ENCODE measurements at places on chromosomes 3 and 15.

DNA sequence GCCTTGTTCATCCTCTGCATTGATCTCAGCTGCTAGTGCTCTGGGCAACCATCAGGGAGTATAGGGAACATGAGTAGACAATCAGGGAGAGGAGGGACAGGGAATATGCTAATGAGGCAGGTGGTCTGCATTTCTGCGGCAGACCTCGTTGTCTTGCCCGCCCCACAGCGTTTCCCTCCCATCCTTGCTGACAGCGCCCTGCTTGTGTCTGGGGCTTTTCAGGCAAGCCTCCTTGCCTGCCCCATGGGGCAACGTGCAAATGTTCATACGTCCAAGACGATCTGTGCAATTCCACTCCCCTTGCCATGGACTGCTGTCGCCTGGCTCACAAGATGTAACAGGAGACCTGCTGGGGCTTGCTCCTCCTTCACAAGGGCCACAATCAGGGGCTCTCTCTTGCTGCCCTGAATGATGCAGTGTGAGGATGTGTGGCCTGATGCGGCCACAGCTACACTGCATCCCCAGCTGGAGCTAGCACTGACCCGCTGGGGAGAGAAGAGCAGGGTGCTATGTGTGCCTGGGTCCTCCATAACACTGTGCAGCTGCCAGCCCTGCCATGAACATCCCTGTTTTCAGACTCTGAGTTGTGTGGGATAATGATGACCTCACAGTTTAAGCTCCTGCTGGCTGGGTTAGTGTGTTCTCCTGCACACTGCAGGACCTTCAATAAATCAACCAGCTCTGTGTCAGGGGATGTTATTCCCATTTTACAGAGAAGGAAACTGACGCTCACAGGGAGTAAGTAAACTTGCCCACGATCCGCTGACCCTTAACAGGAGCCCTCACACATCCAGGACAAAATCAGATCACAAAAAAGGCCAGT is 211.3 kb downstream of the KLF13 start:
- DNase-seq = no peak

GRCh38 chr3:81884791-81885190 is 123.3 kb upstream of the GBE1 start:
- DNase-seq = no peak

GRCh38 chr3:194395212-194395611 is 3.9 kb downstream of the GP5 start:
- no peak for DNase-seq

GRCh38 chr3:135491491-135492205 is 473.9 kb upstream of the PPP2R3A start:
- DNase-seq = peak; percentile 24

- no peak for DNase-seq
Observed at GRCh38 chr15:99558571-99558970, 7.2 kb upstream of the MEF2A start.

DNA sequence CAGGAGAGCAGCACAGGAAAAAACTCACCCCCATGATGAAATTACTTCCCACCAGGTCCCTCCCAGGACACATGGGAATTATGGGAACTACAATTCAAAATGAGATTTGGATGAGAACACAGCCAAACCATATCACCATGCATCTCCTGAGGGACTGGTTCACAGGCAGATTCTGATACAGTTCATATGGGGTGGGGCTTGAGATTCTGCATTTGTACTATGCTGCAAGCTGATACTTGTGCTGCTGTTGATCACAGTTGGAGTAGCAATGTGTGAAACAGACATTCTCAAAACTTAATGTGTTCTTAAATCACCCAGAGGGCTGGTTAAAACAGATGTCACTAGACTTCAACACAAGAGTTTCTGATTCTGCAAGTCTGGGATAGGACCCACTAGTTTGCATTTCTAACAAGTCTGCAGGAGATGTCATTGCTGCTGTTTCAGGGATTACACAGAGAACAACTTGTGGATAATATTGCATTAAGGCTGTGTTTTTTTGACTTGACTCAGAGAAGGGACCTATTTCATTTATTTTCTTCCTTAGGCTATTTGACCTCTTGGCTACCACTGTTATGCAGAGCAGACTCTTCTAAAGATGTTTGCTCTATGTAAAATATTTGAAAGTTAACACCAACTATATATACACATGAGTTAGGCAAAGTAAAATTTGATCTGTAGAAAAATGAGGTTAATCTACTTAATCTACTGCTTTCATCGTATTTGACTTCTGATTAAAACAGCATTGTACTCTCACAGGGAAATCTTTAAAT is 194.2 kb upstream of the CNTN3 start:
- DNase-seq = no peak

GRCh38 chr15:86399041-86399954 is 319.6 kb downstream of the AGBL1 start:
- DNase-seq = no peak

GRCh38 chr3:160450846-160451245 is 1.3 kb upstream of the TRIM59 start:
- no peak for DNase-seq

- no peak for DNase-seq
Observed at GRCh38 chr3:171672538-171672937, 137.7 kb downstream of the PLD1 start.

- no peak for DNase-seq
Observed at GRCh38 chr15:69289342-69290146, 9.2 kb upstream of the PAQR5 start.

GRCh38 chr3:30504939-30505338 is 101.5 kb upstream of the TGFBR2 start:
- DNase-seq = no peak

DNA sequence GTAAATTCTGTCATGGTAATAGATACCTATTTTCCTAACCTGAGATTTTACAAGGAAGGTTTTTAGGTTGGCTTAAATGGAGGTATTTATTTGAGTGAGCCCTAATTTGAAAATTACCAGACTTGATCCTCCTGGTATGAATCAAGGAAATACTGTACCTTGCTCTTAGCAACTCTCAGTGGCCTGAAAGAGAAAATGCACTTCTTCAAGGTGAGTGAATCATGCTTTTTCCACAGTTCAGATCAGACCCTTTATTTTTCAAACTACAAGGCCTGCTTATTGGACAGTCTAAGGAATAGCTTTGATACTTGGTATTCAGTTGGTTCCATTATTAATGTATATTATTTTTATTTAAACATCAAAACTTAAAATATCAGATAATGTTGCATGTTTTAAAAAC is 15.4 kb downstream of the FEM1B start:
- DNase-seq = no peak

GRCh38 chr15:50126072-50126471 is 7.0 kb upstream of the ATP8B4 start:
- no peak for DNase-seq

- no peak for DNase-seq
Observed at GRCh38 chr15:89783111-89783860, 7.2 kb downstream of the MESP2 start.

GRCh38 chr3:51974277-51974962 is 444 bp upstream of the ABHD14A start:
- DNase-seq = no peak

DNA sequence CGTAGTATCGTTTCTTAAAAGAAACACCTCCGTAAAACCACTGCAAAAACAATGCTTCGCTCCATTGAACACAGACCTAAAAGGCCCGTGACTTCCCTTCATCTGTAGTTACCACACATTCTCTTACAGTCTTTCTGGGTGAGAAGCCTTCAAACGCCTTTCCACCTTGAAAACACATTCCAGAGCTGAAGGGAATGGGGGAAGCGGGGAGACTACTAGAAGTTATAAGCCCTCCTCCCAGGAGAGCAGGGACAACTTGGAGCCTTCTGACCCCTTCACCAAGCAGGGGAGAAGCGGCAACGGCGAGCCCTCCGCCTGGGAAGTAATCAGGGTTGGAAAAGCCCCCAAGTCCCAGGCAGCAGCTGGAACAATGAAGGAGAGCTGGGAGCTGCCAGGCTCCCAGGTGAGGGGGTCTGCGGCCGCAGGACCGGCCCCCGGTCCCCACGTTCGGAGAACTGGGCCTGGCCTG is 461 bp downstream of the SECISBP2L start:
- DNase-seq = peak; percentile 75

DNA sequence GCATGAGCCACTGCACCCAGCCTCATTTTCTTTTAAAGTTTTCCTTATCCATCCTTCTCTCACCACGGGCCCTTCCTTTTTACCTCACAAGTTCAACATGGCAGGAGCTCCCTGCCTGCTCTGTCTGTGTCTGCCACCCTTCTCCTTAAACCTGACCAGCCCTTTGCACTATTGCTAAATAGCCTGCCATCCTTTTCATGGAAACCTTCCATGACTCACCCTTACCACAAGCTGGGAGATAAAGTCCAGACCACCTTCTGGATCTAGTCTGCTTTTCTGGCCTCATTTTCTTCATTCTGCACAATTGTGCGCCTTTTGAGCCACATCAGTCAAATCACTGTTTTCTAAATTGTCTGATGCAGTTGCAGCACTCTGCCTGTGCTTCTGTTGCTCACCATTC is 8.9 kb downstream of the PARP14 start:
- DNase-seq = no peak

DNA sequence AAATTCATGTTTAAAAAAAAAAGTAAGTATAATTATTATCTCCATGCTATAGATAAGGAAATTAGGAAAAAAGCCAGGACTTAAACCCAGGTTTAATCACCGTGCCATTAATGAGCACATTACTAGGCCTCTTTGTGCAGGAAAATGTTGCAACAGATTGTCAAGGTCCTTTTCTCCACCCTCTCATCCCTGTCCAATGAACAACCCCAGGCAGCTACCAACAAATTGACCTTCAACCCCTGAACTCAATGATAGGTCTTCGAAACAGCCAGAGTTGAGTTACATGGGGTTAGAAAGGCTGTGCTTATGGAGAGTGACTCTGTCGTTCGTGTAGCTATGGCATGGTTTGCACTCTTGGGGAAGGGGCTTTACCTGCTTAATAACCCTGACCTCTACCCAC is 84.2 kb upstream of the CTNNB1 start:
- no peak for DNase-seq

DNA sequence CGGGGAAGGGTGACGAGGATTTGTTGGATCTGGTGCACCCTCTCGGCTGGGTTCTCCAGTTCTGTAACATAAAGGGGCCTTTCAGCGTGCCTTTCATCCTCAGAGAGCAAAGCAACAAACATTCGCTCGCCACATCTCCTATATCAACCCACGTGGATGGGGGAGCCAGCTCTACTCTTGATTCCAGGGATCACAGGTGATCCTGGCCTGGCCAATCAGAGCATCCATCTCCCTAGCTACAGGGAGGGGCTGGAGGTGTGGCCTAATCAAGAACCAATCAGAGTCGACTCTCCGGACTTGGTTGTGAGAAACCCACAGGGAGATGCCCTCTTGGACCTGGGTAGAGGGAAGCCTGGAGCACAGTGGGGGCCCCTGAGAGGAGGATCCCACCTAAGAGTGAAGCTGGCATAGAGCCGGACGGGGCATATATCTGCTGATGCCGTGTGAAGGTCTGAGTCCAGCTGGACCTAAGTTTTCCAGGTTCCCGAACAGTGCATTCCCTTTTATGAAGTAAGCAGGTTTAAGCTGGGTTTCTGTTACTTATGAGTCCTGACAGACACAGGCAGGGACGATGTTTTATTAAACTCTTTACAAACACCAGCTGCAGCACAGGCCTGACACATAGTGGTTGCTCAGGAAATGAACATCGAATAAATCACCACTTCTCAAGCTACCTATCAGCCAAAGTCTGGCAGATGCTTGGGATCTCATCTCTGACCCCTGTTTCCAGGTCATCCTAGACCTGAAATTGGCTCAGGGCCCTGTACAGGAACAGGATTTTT is 50.7 kb upstream of the RAD18 start:
- DNase-seq = no peak

- DNase-seq = no peak
Observed at GRCh38 chr3:128383316-128384235, 83.1 kb downstream of the DNAJB8 start.

GRCh38 chr3:172100482-172100881 is 61.1 kb downstream of the FNDC3B start:
- DNase-seq = no peak

DNA sequence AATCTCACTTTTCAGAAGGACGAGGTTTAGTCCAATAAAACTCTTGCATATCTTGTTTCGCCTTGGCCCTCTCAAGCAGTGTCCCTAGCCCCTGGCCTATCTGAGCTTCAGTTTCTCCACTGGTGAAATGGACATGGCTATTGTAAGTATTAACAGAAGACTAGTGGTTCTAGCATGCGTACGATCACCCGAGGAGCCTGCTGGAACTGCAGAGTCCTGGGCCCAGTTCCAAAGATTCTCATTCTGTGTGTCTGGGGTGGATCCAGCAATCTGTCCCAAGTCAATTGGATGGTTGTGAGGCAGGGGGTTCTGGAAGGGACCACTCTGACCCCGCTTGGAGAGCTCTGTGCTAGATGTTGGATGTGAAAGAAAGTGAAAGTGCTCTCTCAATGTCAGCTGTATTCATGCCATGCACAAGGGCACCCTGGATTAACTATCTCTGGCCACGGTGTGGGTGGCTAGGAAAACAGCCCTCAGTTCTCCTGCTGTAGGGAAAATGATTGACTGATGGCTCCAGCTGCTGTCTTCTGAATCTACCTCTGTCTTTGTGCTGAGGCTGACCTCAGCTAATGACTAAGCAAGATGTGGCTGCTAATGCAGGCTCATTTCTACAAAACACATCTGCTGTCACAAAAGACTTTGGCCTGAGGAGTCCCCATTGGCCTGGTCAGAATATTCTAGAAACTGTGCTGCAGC is 1.9 kb upstream of the PLA1A start:
- no peak for DNase-seq

DNA sequence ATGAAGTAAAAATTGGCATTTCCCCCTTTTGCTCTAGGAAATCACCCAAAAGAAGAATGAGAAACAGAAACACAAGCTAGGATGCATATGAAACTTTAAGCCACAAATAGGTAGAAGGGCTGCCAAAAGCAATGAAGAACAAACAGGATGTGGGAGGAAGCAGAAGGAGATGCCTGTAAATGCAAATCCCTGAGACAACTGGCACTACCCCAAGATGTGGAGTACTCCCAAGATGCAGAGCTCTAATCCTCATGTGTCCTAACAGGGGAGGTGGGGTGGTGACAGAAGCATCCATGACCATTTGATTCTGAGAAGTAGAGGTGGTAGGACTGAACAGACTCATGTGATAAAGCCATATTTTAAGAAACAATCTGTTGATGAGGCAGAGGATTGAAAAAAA is 31.9 kb upstream of the ZNF280D start:
- DNase-seq = peak; percentile 74

DNA sequence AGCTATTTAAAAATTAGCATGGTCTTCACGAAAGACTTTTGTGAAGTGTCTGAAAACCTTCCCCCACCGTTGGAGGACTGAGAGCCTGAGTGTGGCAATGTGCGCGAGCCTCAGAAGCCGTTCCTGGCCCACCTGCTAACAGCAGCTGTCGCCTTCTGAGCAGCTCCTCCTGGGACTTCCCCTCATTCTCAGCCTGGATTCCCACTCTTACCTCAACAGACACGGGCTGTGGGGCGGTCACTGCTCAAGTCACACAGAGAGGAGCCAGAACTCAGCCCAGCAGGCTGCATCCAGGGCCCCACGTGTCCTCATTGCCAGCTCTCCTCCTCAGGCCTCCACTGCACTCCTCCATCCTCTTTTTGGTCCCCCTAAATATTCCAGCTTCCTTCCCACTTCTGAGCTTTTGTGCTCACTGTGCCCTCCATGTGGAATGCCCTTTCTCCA is 7.8 kb downstream of the DNASE1L3 start:
- no peak for DNase-seq
